ENCODE measurements at places on chromosomes 5 and 9.

GRCh38 chr9:132238992-132239391 is 77.1 kb downstream of the NTNG2 start:
- no peak for DNase-seq

DNA sequence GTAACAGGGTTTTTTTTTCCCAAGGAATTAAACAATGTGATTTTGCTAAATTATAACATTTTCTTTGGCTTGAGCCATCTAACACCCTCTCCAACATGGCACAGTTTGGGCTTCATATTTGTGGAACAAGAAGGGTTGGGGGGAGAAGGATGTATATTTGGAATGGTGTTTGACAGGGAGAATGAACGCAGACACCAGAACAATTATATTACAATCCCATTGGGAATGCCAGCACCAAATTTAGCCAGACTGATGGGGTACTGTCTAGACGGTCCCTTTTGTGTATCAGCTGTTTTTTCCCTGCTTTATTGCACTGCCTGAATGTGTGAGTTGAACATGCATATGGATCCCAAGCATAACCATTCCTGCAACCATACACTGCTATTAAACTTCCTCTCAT is 130.9 kb upstream of the TMEM161B start:
- DNase-seq, result no peak

GRCh38 chr5:5270958-5271785 is 131.0 kb downstream of the ADAMTS16 start:
- DNase-seq, result peak; percentile 91

DNA sequence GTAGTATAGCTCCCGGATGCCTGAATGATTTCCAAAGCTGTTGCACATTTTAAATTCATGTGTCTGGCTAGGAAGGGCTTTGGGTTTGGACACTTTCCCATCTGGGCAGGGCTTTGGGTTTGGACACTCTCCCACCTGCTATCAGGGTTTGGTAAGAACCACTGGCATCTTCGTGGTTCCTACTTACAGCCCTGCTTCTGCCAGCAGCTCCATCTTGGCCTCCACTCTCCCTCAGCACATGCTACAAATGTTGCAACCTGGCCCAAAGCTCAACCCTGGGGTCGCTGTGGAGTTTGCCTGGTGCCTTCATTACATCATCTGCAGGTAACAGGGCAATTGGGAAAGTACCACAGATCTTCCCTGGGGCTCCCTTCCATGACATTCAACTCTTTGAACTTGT is 3.5 kb downstream of the TMCO6 start:
- peak; percentile 50 for DNase-seq

DNA sequence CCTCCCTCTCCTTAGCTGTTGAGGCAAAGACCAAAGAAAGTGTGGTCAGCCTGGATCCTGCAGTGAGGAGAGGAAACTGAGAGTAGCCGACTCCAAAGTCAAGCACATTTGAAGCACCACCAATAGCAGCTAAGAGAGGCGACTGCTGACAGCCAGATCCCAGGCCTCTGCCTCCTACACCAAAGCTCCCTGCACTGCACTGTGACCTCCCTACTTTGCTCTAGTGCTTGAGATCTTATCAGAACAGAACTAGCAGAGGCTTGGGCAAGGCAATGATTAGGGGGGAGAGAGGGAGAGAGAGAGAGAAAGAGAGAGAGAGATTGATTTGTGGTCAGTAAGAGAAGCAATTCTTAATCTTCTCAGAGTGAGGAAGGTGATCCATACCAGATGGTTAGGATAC is 216.3 kb downstream of the CDK5RAP2 start:
- no peak for DNase-seq

GRCh38 chr5:90224342-90224741 is 185.2 kb downstream of the CETN3 start:
- DNase-seq, result no peak

DNA sequence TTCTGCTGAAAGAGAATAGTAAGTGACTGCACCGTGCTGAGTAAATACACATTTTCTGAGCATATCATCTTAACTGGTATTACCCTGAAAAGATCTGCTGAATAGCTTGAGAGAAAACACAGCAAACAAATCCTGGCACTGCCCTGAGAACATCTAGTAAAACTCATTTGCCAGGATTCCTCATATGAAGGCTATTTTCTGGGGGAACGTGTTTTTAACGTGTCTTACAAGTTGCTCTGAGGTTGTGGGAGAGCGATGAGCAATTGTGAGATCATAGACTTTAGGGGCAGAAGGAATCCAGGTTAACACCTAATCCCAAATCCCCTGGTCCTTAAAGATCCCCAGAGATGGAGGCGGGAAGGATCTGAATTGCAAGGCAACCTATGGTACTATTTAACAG is 331.9 kb upstream of the RFX3 start:
- DNase-seq, result no peak

Data from GM03348 (cell line).